ENCODE measurements at places on chromosomes 5 and 9.
A peak's percentile ranks its signal among the peaks of the same experiment; 100 is the strongest.

DNA sequence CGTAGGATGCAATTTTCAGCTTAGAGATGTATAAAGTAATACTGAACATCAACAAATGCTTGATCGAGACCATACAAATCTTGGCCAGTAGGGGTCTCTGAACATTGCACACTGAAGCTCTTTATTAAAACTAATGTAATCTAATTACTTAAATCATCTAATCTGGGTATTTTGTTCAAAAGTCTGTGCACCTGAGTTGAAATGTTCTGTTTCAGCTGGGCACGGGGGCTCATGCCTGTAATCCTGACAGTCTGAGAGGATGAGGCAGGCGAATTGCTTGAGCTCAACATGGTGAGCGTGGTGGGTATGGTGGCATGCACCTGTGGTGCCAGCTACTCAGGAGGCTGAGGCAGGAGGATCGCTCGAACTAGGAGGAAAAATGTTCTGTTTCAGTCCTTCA lies 41.0 kb downstream of the ESM1 start:
- peak; percentile 40 for DNase-seq

DNA sequence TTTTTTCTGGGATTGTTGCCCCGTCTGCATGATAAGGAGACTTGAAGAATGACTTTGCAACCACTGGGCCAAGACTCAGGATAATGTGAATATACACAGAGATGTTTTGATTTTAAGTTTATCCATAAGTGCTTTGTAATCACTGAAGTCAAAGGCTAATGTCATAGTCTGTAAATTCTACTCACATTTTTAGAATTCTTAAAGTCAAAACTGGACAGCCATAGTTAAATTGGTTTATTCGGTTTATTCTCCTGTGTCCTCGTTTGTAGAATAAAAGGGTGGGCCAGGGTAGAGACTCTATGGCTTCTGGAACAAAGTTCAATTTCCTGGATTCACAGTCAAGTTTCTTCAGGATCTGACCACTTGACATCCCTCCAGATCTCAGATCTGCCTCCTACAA lies 327.7 kb upstream of the TNC start:
- DNase-seq = no peak

GRCh38 chr9:69412741-69413150 lies 87.7 kb downstream of the ENTREP1 start:
- peak; percentile 58 for DNase-seq

DNA sequence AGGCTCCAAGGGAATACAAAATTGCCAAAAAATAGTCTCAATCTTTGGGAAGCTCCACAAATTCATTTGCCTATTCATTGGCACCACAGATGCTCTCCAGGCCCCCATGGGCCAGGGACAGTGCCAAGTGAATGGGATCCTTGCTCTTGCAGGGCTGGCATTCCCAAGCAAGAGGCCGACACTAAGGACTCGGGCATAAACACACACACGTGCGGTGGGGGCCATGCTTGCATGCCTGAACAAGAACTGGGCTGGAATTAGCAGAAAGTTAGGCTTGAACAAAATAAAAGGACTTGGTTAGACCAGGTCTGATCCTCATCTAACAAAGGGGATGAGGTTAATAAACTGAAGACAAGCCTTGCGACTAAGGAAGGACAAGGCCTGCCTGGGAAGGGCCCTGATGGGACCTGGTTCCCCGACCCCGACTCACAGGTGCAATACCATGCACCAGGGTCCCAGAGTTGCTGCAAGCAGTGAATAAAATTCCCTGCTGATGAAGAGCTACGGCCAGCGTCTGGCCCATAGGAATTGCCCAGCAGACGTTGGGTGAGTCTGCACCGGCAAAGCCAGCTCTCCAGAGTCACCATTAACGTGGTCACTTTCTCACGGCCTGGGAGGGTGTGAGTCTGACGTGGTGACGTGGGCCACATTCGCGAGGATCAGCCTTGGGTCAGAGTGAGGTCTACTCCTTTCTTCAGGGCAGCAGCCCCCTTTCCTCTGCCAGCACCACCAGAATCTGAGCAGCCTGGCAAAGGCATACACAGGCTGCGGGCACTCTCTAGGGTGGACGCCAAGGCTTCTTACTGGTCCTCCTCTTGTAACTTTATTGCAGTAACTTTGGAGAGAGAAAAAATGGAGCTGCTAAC lies 77.4 kb upstream of the FCN1 start:
- no peak for DNase-seq

- no peak for DNase-seq
Measured at GRCh38 chr9:106775960-106776359, 87.0 kb upstream of the ZNF462 start.

DNA sequence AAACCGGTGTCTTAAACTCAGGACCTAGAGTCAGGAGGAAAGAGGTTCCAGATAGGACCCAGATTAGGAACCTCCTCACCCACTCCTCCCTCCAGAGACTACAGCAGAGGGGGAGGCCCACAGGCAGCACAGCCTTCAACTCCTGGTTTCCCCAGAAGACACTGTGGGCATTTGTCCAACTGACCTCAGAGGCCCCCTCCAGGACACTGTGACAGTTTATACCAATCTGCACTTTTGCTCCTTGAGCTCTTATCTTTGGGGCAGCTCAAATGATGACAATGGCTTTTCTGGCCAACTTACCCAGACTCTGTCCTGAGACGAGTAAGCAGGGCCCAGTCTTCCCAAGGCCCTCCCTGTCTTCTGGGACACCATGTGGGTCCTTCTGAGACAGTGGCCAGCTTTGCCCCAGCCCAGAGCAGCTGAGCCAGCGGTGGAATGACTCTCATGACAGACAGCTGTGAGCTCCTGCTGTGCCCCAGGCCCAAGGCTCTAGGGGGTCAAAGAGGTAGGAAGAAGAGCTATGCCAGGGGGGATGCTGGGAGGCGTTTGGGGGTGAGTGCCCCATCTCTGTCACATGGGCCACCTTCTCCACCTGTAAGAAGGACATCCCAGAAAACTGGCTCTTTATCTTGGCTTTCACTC lies 14.3 kb downstream of the OR2V2 start:
- DNase-seq = no peak

DNA sequence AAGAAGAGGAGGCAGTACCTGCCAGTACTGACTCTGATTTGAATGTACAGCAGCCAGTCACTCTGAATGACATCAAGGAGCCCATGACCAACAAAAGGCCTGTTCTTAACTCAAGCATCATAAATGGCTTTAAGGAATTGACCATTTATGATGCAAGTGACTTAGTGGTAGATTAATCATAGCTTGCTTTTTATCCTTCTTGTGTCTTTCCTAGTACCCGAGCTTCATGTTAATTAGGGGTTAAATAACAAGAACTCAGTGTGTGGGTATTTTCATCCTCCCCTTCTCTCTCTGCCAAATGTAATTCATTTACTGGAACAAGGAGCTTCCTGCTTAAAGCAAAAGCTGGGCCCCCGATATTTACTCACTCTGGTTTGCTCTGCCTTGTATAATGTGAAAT lies 146.5 kb downstream of the UNC13B start:
- DNase-seq = no peak

DNA sequence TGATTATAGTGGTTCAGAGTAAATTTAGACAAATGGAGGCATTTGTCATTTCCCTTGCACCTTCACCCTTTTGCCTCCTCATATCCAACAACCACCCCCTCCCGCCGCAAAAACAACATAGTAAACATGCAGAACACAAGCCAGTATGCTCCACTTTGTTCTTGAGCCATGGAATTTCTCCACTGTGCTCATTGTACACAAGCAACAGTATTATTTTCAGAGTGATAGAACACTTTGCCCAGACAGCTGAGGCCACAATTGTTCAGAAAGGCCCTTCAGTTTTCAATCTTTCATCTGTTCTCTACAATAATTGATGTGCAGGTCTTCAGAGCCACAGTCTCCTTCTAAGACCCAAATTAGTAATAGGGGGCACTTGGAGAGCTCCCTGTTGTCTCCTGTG lies 272.8 kb upstream of the SLC30A5 start:
- DNase-seq = no peak

DNA sequence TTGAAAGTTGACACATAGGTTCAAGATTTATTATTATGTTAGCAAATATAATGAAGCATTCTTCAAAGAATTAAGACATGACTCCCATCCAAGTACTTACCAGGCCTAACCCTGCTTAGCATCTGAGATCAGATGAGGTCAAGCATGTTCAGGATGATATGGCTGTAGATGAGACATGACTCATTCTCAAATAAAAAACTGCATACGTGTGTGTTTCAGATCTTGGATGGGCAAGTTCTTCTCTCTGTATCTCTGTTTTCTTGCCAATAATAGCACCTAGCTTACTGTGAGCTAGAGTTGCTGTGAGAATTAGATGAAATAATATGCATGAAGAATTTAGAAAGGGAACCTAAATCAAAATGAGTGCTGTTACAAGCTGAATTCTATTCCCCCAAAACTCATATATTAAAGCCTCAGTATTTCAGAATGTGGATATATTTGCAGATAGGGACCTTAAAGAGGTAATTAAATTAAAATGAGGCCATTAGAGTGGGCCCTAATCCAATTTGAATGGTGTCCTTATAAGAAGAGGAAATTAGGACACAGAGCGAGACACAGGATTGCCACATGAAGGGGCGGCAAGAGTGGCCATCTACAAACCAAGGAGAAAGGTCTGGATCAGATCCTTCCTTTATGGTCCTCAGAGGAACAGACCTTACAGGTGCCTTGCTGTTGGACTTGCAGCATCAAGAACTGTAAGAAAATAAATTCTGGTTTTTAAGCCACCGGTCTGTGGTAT lies 146.2 kb downstream of the MARCHF11 start:
- DNase-seq = no peak

DNA sequence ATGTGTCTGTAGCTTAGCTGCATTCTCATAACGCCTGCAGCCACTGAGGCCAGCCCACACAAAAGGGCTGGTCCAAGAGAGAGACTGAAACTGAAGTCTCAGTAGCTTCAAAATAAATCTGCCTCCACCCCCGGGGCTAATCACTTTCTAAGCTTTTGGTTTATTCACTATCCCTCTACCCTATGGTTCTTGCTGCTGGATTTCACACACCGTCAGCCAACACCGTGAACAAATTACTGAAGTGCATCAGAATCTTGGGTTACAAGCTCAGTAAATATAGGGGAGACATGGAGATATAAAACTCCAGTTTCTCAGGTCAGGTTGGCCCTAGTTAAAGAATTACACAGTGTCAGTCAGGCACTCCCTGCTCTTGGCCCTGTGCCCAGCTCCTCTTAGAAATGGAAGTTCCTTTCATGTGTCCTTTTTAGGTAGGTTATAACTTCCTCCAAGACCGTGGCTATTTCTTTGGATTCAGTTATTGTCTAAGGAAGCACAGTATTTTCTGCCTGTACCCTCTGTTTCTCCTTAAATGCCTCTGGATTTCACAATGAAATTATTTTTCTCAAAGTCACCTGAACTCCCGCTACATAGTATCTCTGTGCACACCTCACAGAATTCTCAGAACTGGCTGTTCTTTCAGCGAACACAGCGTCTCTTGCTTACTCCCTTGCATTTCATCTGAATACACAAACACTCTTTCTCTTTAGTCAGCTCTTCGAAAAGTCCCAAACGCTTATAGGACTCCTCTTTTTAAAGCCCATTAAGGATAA lies 112.5 kb downstream of the FAM174A start:
- DNase-seq = no peak

GRCh38 chr9:104866191-104866590 lies 61.8 kb downstream of the ABCA1 start:
- peak; percentile 74 for DNase-seq

DNA sequence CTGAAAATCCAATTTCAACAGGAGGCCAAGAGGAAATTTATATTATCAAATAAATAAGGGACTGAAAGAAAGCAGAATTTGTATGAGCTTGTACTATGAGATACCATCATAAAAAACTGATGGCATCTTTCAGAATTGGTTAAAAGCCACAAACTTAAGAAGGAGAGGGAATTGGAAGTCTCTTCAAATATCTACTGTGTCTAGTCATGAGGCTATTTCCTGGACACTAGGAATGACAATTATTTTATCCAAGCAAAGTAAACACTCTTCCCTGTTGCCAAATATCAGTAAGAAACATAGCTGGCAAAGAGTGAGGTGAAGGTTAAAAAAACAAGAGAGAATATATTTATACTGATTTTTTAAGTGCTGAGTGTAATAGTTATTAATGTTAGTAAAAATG lies 101.5 kb upstream of the ARRDC3 start:
- no peak for DNase-seq

DNA sequence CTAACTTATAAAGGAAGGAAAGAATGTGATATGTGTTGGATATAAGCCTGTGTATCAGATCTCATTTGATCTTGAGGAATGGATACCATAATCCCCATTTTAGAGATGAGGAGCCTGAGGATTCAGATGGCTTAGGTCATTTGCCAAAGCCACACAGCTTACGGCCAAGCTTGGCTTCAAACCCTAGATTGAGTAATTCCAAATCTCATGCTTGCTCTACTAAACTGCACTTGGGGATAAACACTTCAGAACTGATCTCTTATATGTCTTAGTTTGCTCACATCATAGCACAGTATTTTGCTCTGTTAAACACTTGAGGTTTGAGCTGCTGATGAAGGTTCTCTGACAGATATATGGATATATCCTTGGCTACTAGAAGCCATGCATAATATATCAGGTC lies 504.4 kb downstream of the NTRK2 start:
- DNase-seq = no peak

- no peak for DNase-seq
Measured at GRCh38 chr5:56457887-56458812, 225.0 kb upstream of the ANKRD55 start.

DNA sequence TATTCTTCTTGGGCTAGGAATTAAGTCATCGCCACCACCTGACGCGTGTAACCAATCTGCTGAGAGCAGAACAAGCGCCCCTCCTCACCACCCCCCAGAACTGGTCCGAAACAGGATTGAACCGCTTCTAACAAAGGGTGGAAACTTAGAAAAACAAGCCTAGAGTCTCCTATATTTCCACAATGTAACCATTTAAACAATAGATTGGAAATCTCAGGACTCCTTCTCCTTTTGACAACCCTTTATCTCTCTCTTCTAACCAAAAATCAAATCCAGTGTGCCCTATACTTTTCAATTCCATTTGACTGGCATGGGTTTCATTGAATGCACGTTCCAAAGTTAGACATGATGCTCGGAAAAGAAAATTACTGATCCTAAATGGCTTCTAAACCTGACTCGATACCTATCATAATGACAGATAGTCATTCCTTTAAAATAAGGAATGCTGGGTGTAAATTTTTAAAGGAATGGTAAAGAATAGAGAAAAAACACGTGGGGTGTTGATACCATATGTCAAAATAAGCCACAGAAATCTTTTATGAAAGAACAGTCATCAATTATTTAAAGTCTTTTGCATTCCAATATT lies 1.2 kb downstream of the ARRDC3 start:
- DNase-seq = peak; percentile 80

GRCh38 chr5:77418601-77419581 lies 73.2 kb downstream of the WDR41 start:
- no peak for DNase-seq

DNA sequence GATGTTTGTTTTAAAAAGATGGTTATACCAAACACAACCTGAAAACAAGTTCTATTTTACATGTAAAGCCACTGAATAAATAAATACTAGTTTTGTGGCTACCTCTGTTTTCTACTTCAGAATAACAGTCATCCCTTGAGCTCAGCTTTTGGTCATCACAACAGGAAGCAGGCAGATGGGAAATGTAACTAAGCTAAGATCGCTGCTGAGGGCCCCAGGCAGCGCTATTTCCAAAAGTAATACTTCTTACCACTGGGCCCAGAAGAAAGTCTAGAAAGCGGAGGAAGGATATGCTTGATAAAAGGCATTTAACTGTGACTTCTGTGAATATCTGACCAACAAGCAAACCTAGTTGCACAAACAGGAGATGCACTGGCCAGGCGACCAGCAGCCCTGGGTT lies 61.4 kb downstream of the SERINC5 start:
- DNase-seq = no peak
